ENCODE measurements at places on chromosomes 2 and 18. TPM values are rescaled to one million over a fixed set of nuclear protein-coding genes. Genes with fewer than 3 reads are reported as not detected.

- no peak for DNase-seq
Measured at GRCh38 chr2:18518116-18519111, 42.0 kb downstream of the RDH14 start.

GRCh38 chr2:6958616-6959235 is 41.5 kb downstream of the RNF144A start:
- DNase-seq, result no peak

GRCh38 chr2:232275670-232276069 is 102.9 kb upstream of the ALPP start:
- no peak for DNase-seq

GRCh38 chr18:48753691-48754090 is 197.1 kb downstream of the SMAD7 start:
- DNase-seq, result no peak

GRCh38 chr18:4119127-4119648 is 335.9 kb downstream of the DLGAP1 start:
- DNase-seq, result no peak

DNA sequence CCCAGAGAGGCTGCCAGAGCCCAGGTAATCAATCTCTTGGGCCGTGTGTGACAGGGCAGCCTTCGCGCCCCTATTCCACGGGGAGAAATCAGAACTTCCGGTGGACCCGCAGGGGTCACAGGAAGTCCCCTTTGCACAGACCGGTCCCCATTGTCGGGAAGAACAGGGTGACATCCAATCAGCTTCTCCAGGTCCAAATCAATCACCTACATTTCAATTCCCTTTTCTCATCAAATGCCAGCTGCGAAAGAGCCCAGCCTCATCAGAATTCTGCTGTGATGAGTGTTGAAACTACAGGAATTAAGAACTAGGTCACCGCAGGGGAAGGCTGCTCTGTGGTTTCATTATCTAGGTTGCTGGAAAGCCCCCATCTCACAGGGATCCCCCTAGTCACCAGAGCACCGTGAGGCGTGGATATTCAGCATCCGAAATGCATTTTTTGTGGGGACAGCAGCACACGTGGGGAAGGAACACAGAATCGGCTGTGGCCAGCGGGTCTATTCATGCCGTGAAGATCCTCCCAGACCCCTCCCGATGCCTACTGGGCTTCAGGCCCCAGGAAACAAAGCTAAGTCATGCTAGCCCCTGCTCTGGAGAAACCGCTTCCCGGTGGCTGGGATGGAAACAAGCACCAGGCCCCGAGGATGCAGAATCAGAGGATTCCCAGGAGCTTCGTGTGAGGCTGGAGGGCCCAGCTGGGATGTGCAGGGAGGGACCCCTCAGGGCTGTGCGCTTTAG is 193.7 kb upstream of the ID2 start:
- DNase-seq, result no peak

DNA sequence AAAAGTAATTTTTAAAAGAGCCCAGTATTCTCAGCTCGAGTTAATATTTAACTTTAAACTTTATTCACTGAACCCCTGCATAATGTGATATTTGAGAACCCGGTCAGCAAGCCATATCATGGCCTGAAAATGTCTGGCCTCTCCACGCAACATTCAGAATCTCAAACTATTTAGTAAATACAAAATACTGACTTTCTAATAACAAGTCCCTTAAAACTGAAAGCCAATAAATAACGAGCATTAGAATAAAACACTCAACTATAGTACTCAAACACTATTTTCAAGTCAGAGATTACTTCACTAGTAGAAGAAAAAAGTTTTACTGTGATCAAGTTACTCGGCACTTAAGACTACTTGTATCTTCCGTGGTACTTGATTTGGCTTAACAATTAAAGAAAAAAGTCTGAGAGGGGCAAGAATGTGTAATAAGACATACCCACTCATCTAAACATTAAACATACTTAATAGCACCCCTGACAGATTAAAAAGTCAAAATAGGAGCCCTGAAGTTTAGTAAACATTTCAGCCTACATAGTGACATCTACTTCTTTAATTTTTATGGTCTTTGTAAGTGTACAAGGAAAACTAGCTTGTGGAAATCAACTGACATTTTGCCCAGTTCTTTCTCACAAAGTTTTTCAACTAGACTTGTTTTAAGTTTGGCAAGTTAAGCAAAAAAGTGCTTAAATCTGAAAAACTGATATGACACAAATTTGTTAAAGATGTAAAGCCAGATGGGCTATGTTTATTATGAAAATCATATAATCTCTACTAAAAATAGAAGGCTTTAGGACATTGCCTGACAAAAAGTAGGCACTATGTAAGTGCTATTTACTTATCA is 38.2 kb downstream of the RTN4 start:
- DNase-seq, result no peak

- DNase-seq, result peak; percentile 41
Measured at GRCh38 chr2:72914589-72915319, 2.6 kb upstream of the EMX1 start.

GRCh38 chr2:2577407-2577831 is 246.3 kb upstream of the MYT1L start:
- peak; percentile 47 for DNase-seq

- no peak for DNase-seq
Measured at GRCh38 chr18:48488388-48488850, 50.4 kb upstream of the CTIF start.

GRCh38 chr2:84427235-84428138 is 31.6 kb downstream of the SUCLG1 start:
- no peak for DNase-seq

Gene RGPD4
- 0.02 TPM for polyA plus RNA-seq

Gene CYP27A1
- 0.18 TPM for polyA plus RNA-seq

Gene TRMT61B
- polyA plus RNA-seq, result 11.0 TPM

Gene CTAGE1
- 0.03 TPM for polyA plus RNA-seq

Gene TSGA10
- polyA plus RNA-seq, result 1.8 TPM

Gene TANC1
- polyA plus RNA-seq, result 19.2 TPM

Gene APCDD1
- not detected for polyA plus RNA-seq

Gene MC5R
- polyA plus RNA-seq, result not detected

Gene ABCG5
- not detected for polyA plus RNA-seq

Gene COL4A3
- polyA plus RNA-seq, result not detected

Gene LYG2
- polyA plus RNA-seq, result not detected
